Aorta (tissue), 5 donors: ENCODE measurements at places on chromosomes 16 and 17.
A peak's percentile ranks its signal among the peaks of the same experiment; 100 is the strongest.

GRCh38 chr17:34361478-34362061 lies 1.5 kb downstream of the CCL1 start:
- DNase-seq: peak; percentile 92

DNA sequence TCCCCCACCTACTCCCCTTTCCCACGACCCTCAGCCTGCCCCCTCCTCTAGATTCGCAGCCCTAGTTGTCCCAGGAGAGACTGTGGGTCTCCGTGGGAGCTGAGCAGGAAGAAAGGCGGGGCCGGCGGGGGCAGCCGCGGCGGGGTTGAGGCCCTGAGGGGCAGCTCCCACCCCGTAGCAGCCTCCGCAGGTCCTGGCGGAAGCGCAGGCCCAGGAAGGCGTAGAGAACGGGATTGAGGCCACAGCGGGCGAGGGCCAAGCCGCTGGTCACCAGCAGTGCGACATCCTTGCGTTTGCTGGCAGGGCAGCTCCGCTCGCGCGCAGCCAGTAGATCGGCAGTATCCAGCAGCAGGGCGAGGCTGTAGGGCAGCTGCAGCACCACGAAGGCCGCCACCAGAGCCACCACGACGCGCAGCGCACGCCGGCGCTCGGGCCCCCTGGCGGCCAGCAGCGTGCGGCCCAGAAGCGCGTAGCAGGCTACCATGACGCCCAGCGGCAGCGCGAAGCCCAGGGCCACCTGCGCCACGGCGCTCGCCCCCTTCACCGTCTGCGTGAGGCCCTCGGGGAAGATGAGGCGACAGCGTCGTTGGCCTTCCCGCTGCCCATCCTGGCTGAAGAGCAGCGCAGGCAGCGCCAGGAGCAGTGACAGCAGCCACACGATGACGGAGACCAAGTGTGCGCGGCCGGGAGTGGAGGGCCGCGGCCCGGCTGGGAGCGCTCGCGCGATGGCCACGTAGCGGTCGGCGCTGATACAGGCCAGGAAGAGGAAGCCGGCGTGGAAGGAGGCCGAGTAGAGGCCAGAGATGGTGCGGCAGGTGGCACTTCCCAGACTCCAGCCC lies 1.9 kb downstream of the CCR10 start:
- DNase-seq: peak; percentile 92

- DNase-seq: no peak
Observed at GRCh38 chr17:64983708-64984107, 64.4 kb upstream of the LRRC37A3 start.

DNA sequence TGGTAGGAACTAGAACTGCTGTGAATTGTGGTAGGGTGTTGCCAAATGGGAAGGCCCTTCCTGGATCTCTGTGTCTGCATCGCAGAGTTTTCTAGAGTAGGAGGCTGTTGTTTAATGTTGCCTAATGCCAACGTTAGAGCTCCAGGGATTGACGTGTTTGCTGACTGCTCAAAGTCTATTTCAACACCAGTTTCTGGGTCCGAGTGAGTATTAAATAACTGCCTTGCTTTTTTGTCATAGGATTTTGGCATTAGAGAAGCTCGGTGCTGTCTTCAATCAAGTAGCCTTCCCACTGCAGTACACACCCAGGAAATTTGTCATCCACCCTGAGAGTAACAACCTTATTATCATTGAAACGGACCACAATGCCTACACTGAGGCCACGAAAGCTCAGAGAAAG lies 40.0 kb downstream of the SF3B3 start:
- no peak for DNase-seq

GRCh38 chr17:537133-537532 lies 177.5 kb downstream of the VPS53 start:
- no peak for DNase-seq

DNA sequence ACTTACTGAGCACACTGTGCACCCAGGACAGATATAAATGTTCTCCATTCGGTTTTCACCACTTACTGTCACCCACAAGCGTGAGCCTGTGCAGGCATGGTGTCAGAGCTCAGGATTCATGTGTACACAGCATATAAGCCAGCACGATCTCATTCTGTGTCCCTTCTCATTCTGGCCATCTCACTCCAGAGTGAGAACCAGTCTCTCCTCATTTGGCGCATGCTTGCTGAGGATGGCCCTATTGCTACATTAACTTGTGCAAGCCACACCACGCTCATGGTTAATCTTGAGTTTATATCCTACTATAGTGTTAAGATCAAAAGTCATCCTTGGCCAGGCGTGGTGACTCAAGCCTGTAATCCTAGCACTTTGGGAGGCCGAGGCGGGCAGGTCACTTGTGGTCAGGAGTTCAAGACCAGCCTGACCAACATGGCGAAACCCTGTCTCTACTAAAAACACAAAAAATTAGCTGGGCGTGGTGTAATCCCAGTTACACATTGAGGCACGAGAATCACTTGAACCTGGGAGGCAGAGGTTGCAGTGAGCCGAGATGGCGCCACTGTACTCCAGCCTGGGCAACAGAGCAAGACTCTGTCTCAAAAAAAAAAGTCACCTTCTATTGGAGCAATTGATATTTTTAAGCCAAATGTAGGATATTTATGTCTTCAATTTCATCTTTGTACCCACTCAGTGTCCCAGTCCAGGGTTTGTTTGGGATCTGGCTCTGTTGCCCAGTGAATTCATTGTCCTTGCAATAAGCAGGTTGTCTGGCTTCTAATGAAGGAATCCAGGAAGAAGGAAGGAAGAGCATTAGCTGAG lies 20.9 kb downstream of the SOCS1 start:
- DNase-seq: no peak
